Stimulated activated CD4-positive, alpha-beta T cell treated with anti-CD3 and anti-CD28 coated beads, Interleukin-1b, Interleukin-23, amount 100 ng/mL, for 24 hours (primary cell): ENCODE measurements at places on chromosomes 3 and 15.

DNA sequence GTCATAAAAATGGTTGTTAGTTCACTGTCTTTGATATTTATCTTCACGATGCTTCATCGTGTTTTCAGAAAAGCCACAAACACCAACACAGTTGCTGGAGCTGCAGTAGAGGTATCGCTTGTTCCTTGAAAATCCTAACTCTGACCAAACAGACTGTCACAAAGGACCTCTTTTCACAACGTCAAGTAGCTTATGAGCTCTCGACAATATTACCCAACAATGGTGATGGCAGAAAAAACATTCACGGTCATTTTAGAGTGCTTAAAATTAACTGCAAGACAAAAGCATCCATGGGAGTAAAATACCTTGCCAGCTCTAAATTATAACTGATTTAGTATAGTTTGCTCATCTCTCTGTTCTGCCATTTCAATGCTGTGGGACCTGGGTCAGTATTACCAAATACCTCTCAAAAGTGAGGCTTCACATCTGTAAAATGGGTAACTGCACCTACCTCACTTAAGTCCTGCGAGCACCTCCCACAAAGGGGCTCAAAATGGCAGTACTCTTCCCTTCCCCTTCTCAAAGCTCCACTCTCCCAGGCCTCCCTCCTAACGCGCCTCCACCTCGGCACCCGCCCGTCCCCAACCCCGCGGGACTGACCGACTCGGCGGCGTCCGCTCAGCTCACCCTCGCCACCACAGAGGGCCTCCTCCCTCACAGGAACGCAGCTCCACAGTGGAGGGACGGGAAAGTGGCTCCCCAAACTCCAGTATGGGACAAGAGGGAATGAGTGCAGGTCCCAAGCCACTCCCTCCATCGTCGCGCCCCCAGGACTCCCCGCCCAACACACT is 546 bp downstream of the TRIM59 start:
- no peak for DNase-seq

- no peak for DNase-seq
These were observed 48.1 kb upstream of the SMAD3 start for GRCh38 chr15:67017311-67017710.

DNA sequence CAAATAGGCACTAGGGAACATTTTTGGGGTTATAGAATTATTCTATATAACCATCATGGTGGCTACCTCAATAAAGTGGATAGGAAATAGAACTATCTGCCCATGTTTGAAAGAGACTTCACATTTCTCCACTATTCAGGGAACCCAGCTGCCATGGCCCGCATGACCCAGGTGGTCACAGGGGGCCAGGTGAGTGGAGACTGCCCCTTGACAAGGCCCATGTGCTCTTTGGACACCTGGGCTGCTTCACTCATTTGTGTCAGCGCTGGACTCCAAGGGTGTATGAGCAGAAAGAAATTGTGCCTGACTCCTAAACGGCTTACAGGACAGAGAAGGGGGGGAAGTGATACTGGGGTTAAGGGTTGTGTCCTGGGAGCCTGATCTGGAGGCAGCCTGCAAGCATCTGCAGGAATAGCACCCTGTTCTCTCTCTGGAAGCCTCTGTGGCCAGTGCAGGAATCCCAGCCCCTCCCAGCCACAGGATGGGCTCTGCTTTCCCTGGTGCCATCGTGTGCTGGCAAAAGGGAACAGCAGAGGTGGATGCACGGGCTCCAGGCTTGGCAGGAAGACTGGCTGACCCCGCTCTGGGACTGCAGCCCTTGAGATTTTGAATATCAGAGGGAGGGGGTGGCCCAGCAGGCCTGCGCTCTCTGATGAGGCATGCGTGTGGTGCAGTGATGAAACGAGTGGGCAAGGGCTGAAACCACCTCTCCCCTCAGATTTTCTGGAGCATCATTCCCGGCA is 9.1 kb upstream of the C3orf22 start:
- no peak for DNase-seq

- no peak for DNase-seq
These were observed 62.0 kb downstream of the SUCNR1 start for GRCh38 chr3:151935446-151935845.

DNA sequence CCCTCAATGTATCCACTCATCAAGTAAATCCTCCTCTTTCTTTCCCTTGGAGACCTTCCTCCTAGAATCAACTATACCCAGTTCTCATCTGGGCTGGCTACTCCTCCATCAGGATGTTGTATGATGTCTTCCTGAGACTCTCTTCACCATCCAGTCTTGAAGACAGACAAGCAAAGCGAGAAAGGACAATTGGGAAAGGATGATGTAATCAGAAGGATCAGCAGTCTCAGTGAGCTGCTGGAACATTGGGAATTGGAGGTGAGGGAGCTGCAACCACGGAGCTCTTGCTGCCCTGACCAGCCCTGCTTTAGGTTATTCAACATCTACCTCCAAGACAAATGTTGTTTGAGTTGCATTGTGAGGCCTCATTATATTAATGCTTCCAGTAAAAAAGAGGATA is 48.0 kb upstream of the UBP1 start:
- no peak for DNase-seq

DNA sequence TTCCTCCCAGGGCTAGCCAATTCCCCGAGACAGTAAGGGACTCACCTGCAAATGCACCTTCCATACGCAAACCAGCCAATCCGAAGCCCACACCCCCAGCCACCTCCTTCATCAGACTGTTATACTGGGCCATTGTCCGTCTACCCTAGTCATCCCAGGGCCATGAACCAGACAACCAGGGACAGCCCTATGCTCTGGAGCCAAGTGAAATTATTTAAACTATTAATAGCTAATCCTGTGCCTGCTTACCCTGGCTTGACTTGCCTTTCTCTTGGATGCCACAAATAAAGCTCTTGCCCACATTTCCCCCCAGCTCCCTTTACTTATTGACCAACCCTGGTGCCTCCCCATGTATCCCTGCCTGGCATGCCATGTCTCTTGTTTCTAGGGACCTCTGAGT is 4.0 kb upstream of the CHRNB4 start:
- DNase-seq = no peak

DNA sequence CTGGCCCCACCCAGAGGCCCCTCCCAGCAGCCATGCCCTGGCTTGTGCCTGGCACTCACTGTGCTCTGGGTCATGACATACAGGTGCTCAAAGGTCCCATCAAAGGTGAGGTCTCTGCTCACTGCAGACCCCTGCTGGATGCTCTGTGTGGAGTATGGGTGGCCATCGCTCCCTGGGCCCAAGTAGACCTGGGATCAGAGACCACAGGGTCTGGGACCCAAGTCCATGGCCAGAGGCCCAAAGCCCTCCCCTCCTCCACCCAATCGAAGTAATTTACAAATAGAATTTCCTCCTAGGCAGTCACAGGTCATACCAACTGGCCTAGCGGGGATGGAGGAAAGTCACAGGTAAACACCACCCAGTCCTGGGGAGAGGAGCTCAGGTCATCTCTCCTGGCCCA is 7.6 kb downstream of the PLXNB1 start:
- DNase-seq = no peak

GRCh38 chr15:101617390-101617965 is 34.7 kb downstream of the TM2D3 start:
- DNase-seq = no peak

- DNase-seq = no peak
These were observed 106.9 kb downstream of the LRRK1 start for GRCh38 chr15:101025896-101026631.

- no peak for DNase-seq
These were observed 34.3 kb upstream of the NEO1 start for GRCh38 chr15:73017987-73018386.

GRCh38 chr15:42158941-42159340 is 2.5 kb upstream of the PLA2G4F start:
- no peak for DNase-seq

DNA sequence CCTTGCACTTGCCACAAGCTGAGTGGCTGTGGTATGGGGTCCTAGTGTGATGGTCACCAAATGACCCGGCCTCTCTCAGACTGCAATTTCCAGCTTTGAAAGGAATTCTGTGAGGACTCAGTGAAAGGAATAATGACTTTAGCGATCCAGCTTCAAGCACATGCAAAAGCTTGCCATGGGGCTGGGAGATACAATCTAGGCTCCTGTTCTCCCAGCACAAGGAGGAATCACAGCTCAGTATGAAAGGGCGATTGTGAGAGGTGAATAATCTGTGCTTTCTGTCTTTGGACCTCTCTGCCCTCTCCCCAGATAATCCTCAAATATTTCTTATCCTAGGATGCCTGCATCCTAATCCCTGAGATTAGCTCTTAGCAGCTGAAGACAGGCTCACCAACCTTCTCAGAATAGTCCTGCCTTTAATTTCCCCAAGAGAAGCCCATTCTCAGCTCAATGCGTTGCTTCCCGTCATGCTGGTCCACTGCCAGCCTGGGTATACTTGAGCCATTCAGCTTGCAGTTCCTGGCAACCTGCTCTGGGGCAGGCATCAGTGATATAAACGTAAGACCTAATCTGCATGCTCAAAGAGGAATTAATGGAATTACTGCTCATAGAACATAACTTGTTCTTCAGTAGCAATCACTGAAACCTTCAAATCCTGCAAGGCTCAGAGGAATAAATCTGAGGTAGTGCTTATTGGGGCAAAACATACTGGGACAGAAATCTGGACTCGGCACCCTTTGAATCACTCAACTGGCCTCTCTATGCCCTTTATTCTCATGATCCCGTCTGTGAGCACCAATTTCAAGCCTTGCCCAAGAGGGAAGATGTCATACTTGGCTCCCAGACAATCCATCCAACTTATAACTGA is 15.1 kb downstream of the TLNRD1 start:
- no peak for DNase-seq

- no peak for DNase-seq
These were observed 70.2 kb downstream of the IGF1R start for GRCh38 chr15:98718426-98719136.

DNA sequence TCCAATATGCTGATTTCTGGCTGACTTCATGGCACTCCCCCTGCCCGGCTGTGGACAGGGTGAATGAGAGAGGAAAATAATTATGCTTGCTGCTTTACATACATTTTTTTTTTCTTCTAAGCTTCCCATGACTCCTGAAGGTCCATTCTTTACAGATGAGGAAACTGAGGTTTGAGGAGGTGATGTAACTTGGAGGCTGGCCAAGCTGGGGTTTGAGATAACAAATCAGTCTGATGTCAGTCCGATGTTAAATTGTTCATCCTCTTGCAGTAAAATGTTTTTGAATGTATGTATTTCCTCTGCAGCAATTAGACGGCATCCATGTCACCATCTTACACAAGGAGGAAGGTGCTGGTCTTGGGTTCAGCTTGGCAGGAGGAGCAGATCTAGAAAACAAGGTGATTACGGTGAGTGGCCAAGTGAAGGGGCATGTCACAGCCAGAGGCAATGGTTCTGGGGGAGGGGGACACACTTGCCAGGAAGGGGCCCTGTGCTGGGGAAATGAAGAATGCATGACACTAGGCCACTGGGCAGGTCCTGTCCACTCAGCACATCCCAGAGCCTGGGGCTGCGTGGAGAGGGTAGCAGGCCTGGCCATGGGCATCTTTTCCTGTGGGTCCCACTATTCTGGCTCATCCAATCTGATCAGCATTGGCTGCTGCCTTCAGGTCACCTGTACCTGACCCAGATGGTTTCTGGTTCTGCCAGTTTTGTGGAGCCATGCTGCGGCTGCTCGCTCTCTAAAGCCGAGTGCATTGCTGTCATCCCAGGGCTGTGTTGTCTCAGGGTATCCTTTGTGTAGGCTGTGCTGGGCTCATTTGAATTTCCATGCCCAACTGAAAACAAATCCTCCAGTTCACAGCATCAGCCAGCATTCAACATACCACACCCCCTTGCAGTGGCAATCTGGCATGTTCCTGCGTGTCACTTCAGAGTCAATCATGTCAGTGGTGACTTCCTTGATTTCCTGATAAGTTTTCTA is 20.4 kb downstream of the STARD5 start:
- DNase-seq = no peak

DNA sequence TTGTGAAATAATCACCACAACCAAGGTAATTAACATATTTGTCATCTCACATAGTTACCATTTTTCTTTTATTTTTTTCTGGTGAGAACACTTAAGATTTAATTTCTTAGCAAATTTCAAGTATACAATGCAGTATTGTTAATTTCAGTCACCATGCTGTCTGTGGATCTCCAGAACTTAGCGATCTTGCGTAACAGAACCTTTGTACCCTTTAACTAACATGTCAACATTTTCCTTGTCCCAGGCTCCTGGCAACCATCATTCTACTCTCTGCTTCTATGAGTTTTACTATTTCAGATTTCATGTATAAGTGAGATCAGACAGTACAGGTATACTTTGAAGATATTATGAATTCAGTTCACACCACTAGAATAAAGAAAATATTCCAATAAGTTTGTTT is 154.4 kb downstream of the KCNAB1 start:
- no peak for DNase-seq

GRCh38 chr3:146227486-146227885 is 23.4 kb downstream of the PLSCR4 start:
- DNase-seq = no peak
